CD8-positive, alpha-beta memory T cell (primary cell): ENCODE measurements at places on chromosomes 16 and 17.

- no peak for DNase-seq
These were observed 82.6 kb downstream of the NOG start for GRCh38 chr17:56675876-56676660.

- DNase-seq, result no peak
These were observed 22.9 kb downstream of the ANKRD40 start for GRCh38 chr17:50684612-50685333.

DNA sequence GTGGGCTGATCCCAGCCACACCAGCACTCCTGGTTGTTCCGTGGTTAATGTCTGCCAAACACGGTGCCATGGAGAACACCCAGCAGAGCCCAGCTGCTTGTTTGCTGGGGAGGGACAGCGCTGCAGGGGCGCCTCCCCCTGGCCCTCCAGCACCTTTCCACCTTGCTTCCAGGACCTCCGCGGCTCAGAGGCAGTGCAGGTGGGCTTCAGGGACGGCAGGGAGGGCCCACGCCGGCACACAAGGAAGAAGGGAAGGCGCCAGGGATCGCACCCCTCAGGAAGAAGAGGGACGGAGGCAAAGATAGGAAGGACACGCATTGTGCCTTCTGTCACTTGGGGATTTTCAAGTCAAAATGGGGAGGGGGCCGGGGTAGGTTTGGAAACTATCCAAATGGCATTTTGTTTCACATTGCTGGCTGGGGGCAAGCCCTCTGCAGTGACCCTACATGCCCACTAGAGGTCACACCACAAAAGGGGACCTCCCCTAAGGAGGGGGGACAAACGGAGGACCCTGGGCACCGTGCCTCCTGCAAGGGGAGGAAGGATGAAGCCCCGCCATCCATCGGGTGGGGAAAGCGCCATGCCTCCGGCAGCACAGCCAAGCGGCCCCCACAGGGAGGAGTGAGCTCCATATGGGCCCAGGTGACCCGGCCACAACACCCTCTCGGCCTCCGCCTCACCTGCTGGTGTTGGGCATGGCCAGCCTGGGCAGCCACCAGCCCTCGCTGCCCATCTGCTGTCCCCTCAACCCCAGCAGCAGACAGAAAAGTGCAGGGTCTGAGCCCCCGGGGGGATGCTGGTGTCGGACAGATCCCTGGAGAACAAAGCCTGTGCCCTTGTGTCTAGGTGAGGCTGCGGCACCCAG is 7.5 kb upstream of the C16orf95 start:
- peak; percentile 64 for DNase-seq

DNA sequence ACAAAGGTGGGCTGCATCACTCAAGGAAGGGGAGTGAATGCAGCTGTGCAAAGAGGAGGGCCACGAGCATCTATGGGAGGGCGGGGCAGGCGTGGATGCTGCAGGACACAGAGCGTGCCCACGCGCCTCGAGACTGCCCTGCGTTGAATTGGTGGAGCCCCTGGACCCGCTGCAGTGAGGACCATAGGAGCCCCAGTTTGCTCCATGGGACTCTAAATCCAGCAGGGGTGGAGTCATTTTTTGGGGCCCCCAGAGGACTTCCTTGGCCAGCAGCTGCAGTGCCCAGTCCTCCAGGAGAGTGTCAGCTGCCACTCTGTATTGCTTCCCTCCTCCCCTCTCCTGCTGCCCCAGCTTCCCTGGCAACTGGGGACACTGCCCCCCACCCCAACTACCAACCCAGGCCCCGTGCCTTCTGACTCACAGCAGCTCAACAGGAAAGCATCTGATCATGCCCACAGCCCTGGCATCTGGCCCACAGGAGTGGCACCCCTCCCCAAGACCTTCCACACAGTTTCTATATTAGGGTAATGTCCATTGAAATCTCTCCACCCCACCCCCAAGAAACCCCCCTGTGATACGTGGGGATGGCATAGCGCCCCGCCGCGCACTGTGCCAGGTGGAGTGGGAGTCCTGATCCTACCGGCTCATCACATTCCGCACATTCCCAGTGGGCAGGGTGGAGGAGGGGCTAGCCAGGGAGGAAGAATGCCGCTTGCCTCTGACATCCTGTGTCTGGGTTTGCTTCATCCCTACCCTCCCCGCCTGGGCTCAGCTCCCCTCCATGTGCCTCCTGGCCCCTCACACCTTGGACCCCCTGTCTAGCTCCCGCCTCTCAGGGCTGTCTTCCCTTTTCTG is 27.8 kb upstream of the ITGA3 start:
- DNase-seq, result no peak

GRCh38 chr16:55663765-55664677 is 8.2 kb downstream of the SLC6A2 start:
- DNase-seq, result no peak

DNA sequence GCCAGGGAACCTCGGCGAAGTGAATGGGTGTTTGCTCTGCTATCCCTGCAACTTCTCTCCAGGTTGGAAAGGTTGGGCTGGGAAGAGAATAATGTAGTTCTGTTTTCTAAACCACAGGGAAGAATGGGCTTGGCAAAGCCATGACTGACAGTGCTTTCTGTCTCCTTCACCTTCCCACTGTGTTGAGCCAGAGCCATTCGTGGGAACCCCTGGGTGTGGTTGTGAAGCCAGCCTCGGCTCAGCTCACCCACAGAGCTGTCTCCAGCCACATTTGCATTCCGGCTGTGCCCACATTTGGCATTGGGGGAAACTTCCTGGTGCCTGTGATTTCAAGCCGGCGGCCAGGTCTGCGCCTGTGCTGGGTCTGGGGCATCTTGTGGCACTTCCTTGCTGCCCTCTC is 39.9 kb downstream of the BAIAP2 start:
- no peak for DNase-seq

DNA sequence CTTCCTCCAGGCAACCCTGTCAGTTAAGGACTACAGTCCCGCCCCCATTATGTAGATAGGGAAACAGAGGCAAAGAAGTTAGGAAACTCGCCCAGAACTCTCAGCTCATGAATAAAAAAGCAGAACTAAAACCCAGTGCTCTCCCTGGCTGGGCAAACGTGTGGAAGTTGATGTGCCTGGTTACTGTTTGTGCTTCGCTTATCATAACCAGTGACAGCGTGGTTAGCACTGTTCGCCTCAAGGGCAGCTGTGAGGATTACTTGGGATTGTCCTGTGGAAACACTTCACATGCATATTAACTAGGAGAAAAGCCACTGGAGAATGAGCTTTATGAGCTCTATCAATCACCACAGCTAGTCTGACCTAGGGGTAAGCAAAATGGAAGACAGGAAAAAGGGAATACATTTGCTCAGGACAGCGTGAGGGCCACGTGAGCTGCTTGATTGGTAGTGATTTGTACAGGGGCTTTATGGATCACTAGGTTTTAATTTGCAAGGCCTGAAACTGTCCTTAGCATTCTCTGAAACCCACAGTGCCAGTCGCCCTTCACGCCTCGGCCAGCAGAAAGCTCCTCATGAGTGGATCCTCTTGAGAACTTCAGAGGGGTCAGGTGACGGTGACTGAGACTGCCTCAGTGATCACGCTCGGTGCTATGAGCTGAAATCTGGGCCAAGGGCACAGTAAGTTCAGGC is 19.9 kb downstream of the CYB5D2 start:
- no peak for DNase-seq

GRCh38 chr17:35294756-35295155 is 51.9 kb downstream of the SLFN5 start:
- DNase-seq, result no peak

DNA sequence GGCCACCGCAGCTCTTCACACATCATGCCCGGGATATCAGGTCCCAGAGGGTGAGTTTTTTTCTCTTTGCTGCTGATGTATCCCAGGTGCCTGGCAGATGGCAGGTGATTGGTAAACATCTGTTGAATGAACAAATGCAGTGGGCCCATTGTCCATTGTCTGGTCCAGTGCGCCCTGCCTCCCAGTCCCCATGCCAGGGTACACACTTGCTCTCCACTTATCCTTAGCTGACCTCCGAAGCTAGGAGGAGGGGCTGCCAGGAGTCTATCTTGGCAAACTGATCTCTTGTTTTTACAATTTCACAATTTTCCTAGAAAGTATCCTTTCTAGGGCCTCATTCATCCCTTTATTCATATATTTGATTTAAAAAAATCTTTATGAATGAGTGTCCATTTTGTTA is 196.0 kb downstream of the RAB11FIP4 start:
- DNase-seq, result no peak

GRCh38 chr16:88685156-88686061 is 898 bp downstream of the SNAI3 start:
- DNase-seq, result peak; percentile 52

DNA sequence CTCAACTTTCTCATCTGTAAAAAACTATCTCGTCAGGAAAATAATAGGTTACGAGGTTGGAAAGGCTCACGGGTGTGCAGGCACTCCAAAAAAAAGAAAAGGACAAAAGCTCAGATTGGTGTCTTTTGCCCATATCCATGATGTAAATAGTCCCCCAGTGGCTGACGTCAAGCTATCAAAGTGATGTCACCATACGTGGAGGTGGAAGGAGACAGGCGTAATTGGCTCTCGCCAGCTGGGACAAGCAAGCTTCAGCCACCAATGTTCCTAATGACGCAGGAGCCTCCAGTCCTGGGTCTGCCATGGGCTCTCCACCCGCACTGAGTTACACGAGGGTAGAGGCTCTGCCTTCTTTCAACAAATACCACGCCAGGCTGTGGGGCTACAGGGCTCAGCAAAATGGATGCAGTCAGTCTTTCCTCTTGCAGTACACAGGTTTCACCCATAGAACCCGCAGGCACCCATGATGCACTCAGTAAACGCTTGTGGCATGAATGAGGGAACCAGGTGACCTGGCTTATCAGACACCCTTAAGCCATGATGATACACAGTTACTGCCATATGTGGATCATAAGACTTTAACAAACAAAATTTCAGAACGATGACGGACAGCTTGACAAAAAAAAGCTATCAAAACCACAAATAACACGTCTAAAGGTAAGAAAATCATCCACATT is 50.5 kb downstream of the COTL1 start:
- peak; percentile 19 for DNase-seq

GRCh38 chr17:59666235-59666634 is 41.0 kb downstream of the PTRH2 start:
- no peak for DNase-seq

- DNase-seq, result no peak
These were observed 336.1 kb downstream of the MAF start for GRCh38 chr16:79264237-79265109.

GRCh38 chr17:5584383-5585286 is at the start of gene NLRP1:
NLRP1 (minus strand) TSS chr17:5584509; CDS start chr17:5583957, 552 bp downstream.
- DNase-seq, result peak; percentile 97

DNA sequence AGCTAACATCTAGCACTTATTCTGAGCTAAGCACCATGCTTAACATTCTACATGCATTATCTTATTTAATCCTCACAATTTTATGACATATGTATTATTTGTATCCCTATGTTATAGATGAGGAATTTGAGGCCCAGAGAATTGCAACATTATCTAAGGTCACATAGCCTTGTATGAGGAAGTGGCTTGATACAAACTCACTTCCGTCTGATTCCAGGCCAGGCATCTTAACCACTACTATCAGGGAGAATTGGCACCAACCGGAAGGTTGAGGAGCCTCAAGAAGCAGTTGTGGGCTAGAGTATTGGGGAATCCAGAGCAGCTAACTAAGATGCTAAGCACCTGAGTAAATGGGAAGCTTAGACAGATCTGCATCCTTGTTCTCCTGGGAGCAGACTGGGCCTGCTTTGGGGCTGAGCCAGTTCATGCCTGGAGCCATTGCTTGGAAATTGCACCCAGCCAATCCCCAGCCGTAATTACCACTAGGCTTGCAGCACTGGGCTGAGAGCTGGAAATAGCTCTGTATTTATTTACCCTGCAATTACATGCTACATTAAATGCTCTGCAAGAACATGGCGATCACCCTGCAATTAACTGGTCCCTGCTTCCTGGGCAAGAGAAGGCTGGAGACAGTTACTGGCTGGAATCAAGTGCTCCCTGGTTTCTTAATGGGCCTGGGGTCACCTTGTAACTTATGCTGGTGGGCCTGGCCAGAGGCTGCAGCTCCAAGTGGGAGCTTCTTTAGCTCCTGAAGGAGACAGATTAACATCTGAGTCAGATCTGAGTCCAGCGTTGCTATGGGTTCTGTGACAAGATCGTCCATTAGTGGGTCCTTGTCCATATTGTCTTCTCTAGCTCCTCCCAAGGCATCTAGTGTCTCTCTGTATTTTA is 273.1 kb upstream of the CCL2 start:
- no peak for DNase-seq

DNA sequence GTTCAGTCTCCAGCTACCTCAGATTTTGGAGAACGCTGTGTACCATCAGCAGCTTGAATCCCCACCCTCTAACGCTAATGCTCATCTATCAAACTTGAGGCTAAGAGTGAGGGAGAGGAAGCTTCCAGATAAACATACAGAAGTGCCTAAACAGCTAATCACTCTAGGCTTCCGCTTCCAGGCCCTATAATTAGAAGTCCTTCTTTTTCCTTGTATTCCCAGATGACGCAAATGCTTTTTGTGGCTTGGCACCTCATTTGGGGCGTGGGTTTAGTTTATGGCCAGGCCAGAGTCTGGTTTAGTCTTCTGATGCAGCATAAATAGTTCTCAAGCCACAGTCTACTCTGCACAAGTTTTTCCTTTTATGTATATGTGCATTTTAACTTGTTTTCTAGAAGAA is 263.4 kb downstream of the BCAS3 start:
- DNase-seq, result no peak

DNA sequence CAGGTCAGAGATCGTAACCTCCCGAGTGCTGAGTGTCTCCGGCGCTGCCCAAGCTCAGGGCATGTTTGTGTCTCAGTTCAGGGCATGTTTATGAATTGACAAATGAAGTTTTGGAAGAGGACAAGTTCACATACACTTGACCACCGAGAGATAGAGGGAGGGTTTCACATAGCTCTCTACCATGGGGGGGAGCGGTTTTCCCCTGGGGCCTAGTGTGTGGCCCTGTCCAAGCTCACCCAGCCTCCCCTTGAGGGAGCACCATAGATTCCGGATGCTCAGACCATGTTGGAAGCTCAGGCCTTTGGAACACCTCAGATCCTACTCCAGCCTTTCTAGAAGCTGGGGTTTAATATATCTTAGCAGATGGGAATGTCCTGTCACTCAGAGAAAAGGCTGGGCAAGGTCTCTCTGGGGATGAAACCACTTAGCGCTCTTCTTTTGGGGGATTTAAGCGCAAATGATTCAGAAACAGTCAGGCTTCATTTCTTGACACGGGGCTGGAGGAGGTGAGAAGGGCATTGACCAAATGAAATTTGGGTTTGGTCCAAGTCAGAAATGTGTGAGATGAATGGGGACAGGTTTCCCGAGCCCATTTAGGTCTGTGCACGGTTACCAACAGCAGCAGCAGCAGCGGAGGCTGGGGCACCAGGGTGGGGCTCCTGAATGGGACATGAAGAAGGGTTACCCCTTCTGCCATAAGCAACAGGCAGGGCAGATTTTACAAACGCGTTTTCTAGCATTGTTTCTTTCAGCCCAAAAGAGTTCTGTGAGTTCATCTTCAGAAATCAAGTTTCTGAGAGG is 96.6 kb downstream of the METRNL start:
- no peak for DNase-seq

DNA sequence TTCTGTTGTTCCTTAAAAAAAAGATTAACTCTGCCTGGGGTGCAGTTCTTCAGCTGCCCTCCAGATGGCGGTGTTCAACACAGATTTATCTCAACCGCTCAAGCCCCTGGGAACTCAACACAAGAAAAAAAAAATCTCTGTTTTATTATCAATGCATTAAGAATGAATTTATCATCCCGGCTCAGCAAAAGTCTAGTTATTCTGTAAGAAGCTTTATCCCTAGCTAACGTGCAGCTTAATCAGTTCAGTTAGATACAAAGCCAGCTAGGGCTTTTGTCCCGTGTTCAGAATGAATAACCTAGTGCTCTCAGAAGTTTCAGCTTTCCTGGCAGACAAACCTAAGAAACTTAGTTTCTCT is 475.9 kb upstream of the CCL2 start:
- peak; percentile 1 for DNase-seq
